ENCODE measurements at places on chromosomes 5 and 9. TPM values are rescaled to one million over a fixed set of nuclear protein-coding genes. Genes with fewer than 3 reads are reported as not detected.

DNA sequence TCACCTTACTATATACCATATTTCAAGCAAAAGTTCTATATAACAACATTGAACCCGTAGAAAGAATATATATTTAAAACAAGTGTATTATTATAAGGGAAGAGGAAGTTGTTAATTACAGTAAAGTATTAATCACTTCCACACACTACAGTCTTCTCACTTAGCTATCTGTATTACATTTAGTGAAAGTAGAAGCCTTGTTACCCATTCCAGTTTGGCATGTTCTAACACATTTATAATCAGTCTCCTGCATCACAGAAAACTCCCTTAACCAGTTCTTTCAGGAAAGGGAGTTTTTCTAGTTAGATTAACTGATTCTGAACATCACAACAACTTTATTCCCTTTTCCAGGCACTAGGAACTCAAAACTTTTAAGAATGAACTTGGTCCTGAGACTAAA is 6.9 kb downstream of the RAB14 start:
- DNase-seq, result no peak

SLC46A2 gene
- not detected for total RNA-seq

SLC4A9 gene
- not detected for total RNA-seq

GRCh38 chr9:38263532-38263931 is 129.0 kb upstream of the ALDH1B1 start:
- DNase-seq, result no peak

GRCh38 chr5:7904170-7904569 is 35.2 kb downstream of the MTRR start:
- no peak for DNase-seq

- no peak for DNase-seq
Measured at GRCh38 chr9:5529683-5530221, 19.4 kb downstream of the PDCD1LG2 start.

- no peak for DNase-seq
Measured at GRCh38 chr9:83266666-83267496, 203.9 kb upstream of the RASEF start.

DNA sequence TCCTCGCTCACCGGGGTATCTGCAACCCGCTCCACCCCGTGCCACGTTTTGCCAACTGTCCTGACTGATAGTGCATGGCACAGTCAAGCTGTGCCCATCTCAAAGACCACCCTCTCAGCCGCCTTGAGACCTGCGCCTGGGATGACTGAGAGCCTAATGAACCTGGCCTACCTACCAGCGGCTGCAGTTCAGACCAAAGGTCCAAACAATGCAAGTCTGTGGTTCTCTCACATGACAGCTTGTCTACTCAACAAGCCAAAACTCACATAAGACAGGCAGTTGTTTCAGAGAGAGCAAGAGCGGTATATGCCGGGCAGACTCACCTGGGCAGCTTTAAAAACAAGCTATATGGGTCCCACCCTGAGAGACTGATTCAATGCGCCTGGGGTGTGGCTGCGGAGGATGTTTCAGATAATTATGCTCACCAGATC is 70.5 kb downstream of the EPB41L4B start:
- no peak for DNase-seq

GRCh38 chr9:103942200-103942599 is 151.9 kb upstream of the SMC2 start:
- DNase-seq, result no peak

HAPLN1 gene
- not detected for total RNA-seq

DNA sequence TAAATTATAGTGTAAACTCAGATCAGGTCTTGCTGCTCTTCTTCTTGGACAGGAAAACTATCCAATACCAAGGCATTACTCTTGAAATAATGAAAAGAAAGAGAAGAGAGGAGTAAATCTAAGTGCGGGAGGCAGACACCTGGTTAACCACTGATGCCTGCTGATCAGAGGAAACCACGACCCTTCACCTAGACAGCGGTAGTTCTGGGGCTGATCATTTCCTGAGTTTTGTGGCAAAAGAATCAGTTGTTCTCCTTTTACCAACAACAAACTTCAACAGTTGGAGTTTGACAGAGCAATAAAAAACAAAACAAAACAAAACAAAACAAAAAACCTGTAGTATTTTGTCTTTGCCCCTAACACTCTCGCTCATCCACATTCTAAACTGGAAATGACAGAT is 3.0 kb downstream of the RLN1 start:
- peak; percentile 24 for DNase-seq
